ENCODE measurements at places on chromosomes 16 and 17.

DNA sequence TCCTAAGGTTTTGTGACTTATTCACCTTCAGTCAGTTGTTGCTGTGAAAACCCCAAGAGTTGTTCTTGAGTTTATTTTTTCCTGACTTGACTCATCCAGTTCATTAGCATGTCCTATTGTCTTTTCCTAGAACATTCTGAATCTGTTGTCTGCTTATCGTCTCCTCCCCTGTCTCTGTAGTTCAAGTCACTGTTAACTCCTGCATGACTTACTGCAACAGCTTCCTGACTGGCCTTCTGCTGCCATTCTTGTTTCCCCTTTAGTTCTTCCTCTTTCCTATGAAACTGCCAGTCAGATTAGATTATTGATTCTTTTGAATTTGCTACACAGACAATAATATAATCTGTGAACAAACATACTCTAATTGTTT, 161.5 kb downstream of the FTO start:
- no peak for DNase-seq

- DNase-seq = no peak
These were observed 560.3 kb upstream of the CDH8 start for GRCh38 chr16:62596584-62596983.

DNA sequence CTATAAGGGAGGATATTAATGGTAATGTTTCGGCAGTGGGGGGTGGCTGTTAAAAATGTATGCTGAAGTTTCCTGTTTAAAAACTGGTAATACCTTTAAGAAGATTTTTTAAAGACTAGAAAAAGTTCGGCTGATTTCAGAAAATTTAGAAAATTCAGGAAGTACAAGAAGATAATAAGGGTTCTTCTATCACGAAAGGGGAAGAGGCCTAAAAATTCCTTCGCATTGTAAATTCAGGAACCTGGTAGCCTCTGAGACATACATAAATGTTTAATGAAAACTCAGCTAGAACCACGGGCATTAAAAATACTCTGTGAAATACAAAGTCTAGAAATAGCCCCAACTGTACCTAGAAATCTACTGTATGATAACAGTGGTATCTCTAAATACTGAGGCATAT, 181.2 kb downstream of the PARN start:
- DNase-seq = no peak

DNA sequence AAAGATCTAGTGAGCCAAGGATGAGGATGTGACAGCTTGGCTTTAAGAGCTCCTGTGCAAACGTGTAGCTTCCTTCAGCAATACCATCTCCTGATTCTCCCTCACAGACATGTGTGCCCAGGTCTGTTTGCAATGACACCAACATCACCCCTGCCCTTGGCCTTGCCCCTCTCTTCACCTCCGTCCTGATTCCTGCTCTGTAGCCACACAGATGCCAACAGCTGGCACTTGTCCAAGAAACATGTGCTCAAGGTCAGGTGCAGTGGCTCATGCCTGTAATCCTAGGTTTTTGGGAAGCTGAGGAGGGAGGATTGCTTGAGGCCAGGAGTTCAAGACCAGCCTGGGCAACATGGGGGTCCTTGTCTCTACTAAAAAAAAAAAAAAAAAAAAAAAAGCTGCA, 103.8 kb upstream of the CRHR1 start:
- DNase-seq = no peak

GRCh38 chr17:75370286-75370915, 35.1 kb downstream of the GRB2 start:
- DNase-seq = no peak

DNA sequence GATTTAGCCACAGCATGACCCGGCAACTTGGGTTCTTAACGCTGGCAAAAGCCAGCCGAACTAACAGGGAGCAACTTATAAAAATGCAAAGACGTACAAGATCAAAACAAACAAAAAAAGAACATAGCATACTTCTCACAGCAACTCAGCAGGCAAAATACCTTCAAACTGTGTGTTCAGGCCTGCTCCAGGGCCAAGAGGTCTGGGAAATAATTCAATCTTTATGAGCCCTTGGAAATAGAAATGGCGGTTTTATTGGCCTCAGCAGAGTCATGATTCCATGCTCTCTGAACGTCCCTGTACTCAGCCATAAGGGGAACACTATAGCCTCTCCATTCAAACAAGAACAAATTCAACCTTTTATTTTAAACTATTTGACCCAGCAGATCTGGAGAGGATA, 101.3 kb upstream of the C17orf78 start:
- no peak for DNase-seq

- no peak for DNase-seq
These were observed 16.5 kb upstream of the ST6GALNAC1 start for GRCh38 chr17:76659928-76660655.

DNA sequence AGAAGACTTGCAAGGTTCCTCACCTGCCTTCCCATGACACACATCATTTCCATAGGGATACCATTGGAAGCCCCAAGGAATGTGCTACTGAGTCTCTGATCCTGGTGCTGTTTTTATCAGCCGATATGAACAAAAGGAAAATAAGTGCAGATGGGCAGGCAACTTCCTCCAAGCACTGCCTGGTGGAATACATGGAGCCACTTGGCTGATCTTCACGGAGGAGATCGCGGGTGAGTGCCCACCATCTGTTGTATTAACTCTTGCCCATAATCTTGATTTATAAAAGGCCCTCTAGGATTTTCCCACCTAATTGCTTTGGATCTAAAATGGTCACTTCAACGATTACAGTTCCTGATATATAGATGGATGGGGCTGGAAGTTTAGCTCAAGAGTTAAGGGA, 24.7 kb upstream of the CDRT15 start:
- DNase-seq = no peak

GRCh38 chr17:43393944-43394482, 4.8 kb upstream of the ARL4D start:
- peak; percentile 78 for DNase-seq

- no peak for DNase-seq
These were observed 113.9 kb downstream of the VPS53 start for GRCh38 chr17:600576-601243.

GRCh38 chr17:72665852-72666851, 426.3 kb downstream of the SLC39A11 start:
- no peak for DNase-seq

DNA sequence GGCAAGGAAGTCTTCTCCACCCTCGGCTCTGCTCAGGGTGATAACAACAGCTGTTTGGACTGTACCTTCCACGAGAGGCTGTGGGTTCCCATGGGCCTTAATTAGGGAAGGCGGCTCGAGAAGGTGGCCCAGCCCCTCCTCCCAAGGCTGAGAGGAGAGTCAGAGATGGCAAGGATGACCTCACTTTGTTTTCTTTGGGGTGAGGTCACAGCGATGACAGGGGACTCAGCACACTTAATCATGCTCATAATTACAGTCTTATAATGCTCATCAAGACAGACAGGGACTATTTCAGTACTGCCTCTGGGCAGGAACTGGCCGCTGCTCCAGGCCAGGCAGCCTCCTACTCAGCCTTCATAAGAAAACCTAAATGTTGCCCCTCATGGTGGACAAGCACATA, 19.7 kb downstream of the WFDC1 start:
- DNase-seq = no peak

- no peak for DNase-seq
These were observed 3.5 kb downstream of the PLK1 start for GRCh38 chr16:23682181-23682580.

DNA sequence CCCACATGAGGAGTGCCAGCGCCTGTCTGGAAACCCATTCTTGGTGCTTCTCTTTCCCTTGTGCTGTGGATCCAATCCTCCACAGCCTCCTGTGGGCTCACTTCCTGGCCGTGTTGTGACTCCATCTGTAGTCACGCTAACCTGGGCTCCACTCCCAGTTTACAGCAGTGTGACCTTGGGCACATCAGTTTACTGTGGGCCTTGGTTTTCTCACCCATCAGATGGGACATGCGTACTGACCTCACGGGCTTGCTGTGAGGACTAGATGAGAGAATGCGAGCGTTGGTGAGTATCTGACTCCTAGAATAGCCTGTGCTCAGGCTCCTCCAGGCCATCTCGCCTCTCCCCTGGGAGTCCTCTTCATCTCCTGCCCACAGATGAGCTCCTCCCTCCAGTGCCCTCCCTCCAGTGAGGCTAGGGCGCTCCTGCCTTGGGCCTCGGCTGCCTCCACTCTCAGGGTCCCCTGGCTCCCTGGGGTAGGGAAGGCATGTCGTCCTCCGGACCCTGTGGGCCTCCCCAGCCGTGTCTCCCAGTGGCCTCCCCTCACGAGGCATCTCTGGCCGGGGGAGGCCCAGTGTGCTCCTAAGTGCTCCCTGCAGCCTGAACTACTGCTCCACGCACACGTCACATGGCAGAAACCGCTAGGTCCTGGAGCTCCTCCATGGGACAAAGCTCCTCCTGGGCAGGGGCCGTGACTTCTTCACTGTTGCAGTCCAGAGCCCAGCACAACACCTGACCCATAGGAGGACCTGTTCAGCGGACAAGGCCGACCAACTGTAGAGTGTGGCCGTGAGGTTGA, 5.2 kb upstream of the FOXJ1 start:
- no peak for DNase-seq

DNA sequence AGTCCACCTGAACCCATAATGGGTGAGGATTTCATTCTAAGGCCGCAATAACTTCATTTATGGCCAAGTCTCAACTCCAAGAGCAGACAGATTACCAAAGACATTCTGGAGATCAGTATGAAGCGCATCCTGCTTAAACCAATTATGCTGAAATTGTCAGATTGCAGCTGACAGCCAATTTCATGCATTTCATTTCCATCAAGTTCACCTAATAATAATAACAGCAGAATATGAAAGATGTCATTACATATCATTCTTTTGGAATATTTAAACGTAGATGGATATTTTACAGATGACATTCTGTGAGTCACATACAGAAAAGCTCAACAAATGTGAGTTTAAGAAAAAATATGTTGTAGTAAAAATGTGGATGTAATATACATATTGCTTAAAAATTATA, 54.9 kb upstream of the NACA2 start:
- no peak for DNase-seq

DNA sequence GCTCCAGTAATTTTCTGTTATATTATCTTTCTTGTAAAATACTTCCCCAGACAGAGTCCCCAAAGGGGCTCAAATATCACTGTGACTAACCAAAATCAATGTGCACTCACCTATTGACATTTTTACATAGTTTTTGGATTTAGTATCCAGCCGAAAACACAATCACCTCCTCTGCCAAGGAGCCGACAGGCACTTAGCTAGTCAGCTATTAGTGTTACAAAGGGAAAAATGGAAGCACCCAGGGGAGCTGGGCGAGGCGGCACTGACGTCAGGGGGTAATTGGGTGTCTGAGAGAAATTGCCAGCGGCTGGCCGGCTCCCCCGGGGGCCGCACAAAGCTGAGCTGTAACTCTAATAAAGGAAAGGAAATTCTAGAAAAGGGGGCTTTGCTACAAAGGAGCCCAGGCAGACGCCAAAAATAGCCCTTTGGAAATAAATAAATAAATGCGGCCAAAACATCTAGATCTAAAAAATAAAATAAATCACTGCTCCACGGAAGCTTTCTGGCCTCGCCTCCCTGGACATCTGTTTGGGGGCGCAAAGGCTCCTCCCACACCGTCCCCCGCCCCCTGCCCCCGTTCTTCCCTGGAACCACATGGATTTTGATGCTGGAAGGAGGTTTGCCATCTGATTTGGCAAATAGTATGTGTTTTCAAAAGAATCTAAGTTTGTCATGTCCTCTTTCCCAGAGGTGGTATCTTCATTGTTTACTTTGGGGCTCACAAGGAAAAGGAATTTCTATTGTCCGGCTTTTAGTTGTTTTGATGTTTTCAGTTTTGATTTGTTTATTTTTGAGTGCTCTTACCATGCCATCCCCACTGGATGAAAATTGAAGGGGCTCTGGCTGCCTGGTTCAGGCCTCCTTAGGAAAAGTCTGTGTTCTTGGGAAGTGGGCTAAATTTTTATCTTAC, 156.7 kb downstream of the ZNF423 start:
- no peak for DNase-seq

DNA sequence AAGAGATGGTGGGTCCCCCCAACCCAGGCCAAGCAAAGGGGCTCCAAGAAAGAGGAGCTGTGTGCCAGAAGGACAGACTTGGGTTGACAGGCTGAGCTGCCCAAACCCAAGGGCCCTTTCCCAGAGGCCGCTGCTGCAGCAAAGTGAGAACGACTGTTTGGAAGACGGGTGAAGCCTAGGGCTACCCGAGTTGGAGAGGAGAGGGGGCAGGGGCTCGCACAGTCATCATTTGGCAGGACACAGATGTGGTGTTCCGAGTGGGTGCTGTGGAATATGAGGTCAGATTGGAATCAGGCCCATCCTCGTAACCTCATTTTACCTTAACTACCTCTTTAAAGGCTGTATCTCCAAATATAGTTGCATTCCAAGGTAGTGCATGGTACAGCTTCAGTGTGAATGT, 5.3 kb upstream of the MFAP4 start:
- DNase-seq = no peak

All from activated CD8-positive, alpha-beta memory T cell treated with anti-CD3 and anti-CD28 coated beads for 1 hour (primary cell).